ENCODE measurements at places on chromosomes 4 and X. TPM values are rescaled to one million over a fixed set of nuclear protein-coding genes. Genes with fewer than 3 reads are reported as not detected.

GRCh38 chrX:36898301-36898700, 109.9 kb upstream of the FAM47C start:
- DNase-seq: no peak

- no peak for DNase-seq
Measured at GRCh38 chr4:127988638-127989037, 23.4 kb downstream of the ABHD18 start.

DNA sequence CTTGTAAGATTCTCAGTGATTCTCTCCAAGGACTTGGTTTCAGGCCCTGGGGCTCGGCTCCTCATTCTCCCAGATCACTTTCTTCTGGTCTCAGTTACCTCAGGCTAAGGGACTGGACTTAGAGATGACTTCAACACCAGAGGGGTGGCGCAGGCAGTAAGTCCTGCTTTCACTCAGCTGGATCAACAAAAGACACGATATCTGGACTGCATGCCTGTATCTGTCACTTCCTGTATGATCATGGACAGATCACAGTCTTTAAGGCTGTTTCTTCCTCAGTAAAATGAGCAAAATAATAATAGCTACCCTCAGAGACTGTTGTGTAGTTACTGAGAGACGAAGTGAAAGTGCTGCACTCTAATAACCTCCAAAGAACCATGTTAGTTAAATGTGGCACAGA, 19.5 kb upstream of the CXCR3 start:
- no peak for DNase-seq

UGDH gene
- total RNA-seq: 84.4 TPM

USP17L11 gene
- not detected for total RNA-seq

PTCHD1 gene
- total RNA-seq: 0.19 TPM

UGT8 gene
- 4.3 TPM for total RNA-seq
